ENCODE measurements at places on chromosomes 1 and 21.

GRCh38 chr1:219039017-219039681 lies 134.5 kb upstream of the LYPLAL1 start:
- DNase-seq: no peak

DNA sequence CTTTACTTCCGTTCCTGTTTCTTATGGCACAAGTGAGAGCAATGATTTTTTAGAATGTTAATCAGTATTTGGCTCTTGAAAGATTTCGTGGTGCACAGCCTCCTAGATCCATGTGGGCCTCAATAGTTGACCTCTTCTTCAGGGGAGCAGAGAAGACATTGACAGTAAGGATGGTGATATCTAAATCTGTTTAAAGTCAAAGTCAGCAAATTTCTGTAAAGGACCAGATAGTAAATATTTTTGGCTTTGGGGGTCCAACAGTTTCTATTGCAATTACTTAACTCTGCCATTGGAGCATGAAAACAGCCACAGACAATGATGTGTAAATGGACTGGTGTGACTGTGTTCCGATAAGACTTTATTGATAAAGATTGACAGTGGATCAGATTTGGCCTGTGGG lies 27.4 kb downstream of the TNN start:
- no peak for DNase-seq

GRCh38 chr1:51214615-51215131 lies 21.4 kb upstream of the RNF11 start:
- peak; percentile 15 for DNase-seq

DNA sequence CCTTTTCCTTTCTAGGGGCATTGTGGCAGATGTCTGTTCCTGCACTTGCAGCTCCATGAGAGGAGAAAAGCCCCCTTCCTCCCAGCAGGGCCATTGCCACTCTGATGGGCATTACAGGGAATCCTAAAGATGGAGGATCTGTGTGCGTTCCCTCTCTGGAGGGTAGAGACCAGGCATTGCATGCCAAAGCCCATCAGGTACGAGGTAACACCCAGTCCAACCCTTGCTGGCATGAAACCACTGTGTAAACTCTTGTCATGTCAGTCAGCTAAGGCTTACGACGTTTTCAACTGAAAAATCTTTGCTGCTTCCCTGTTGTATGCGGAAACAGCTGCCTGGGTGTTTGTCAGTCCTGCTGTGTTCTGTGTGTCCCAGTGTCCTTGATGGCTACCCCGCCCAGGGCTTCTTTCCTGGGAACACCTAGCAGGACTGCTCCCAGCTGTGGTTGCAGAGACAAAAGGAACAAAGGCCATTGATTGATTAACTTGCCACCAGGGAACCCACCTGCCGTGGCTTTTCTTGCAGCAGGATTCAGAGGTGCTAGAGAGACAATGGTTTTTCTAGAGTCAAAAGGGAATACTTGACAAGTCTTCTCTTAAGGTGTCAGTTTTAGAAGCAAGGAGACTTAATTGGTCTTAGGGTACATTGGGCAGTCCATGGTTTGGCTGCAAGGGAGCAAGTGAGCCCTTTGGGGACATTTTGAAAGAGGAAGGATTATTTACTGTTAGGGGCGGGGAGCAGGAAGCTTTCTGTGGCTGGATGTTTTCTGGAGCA lies 24.6 kb downstream of the B3GALT5 start:
- DNase-seq: no peak

DNA sequence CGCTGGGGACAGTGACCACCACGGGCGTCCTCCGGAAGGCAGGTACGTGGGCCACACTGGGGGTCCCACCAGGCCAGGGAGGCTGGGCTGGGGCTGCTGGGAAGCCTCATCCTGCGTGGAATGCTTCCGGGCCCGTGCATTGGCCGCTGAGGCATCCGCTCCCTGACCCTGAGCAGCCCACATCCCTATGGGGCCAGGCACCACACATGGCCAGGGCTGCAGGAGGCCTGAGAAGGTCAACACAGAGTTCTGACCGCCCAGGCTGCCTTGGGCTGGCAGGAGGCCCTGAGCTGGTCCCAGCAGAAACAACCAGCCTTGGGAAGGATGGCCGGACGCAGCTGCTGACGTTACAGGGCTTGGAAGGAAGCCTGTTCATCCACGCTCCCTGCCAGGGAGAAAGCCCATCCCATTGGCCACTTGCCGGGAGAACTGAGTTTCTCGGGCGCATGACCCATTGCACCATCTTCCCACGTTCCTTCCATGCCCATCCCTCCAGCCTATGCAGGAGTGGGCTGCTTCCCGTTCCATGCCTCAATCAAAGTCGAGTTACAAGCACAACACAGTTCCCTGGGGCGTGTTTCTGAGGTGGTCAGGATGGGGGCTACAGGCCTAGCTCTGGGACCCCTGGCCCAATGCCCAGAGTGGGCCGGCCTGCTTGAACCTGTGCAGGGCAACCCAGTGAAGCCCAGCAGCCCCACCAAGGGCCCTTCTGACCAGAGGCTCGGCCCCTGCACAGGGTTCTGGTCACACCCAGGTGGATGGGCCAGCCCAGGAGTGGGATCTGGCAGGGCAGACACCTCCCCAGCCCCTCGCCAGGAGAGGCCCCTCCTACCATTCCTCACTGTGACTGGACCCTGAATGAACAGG lies 31.7 kb downstream of the TRIM11 start:
- DNase-seq: no peak

DNA sequence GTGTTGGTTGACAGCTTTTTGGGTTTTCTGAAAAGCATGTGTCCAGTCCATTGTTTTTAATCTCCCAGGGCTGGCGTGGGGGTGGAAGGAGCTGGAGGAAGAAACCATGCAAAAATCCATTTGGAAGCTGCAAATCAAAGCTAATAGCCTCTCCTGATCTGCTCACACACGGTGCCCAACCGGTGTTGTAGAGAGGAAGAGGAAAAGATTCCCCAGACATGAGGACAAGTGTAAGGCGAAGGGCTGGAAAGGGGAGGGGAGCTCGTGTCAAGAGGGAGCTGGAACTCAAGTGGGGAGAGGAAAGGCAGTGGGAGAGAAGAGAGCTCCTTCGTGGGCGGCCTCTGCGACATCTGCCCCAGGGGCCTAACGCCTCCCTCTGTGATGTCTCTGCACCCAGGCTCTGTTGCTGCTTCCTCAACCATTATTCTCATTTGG lies 112.3 kb upstream of the IRF2BP2 start:
- no peak for DNase-seq

DNA sequence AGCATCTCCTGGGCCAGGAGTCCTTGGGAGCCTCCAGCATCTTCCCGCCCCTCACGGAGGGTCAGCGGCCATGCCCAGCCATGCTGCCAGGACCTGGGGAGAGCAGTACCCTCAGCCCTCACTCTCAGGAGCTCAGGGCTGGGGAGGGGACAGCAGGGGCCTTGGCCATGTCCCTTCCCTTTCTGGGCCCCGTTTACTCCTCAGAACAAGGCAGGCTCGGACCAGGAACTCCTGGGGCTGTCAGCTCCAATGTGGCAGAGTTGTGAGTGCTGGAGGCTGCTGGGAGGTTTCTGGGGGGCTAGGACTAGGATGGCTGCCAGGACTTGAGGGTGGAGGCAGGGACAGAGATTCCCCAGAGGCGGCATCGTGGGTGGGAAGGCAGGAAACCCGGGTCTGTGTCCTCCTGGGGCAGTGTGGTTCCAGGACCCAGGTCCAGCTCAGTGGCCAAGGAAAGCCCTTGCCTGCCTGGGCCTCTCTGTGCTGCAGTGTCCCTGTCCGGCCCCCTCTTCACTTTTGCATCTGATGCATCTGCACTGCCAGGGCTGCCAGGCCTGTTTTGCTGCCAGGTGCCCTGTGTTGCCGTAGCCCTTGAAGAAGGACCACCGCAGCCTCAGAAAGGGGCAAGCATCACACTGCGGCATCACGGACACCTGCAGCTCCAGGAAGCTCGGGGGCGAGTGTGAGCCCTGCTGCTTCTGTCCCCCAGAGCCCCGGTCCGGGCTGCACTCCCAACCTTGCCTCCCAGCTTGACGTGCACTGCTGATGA lies 223.9 kb downstream of the CAMTA1 start:
- DNase-seq: no peak

GRCh38 chr1:223156343-223156742 lies 13.3 kb upstream of the TLR5 start:
- no peak for DNase-seq

GRCh38 chr1:18999359-18999758 lies 42.9 kb upstream of the IFFO2 start:
- no peak for DNase-seq

GRCh38 chr1:156477526-156478249 lies 22.9 kb downstream of the MEF2D start:
- no peak for DNase-seq

GRCh38 chr1:30872948-30873263 lies 35.7 kb downstream of the SDC3 start:
- no peak for DNase-seq

GRCh38 chr1:168083456-168084325 lies 53.0 kb downstream of the GPR161 start:
- no peak for DNase-seq

All from CD8-positive, alpha-beta T cell (primary cell).